ENCODE measurements at places on chromosomes 13 and 19.

- no peak for DNase-seq
These were observed 992.2 kb upstream of the MIR17HG start for GRCh38 chr13:90355162-90355751.

- DNase-seq: no peak
These were observed 552.1 kb downstream of the DCT start for GRCh38 chr13:93927431-93927830.

DNA sequence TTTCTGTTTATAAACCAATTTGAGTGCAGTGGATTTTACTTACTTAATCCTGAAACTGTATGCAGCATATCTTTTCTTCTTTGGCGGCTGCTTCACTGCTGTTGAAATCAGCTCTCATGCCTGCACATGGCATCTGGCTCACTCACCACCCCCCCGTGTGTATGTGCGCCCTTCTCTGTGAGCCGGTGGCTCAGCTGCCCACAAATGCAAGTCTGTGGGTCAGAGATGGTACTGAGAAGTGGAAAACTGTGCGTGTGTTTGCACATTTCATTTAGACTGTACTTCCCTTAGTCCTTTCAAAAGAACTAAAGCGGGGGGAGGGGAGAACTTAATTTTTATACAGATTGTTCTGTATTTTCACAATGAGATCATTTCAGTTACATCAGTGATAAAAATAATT is 307.6 kb downstream of the SHISA2 start:
- DNase-seq: no peak

GRCh38 chr13:77946522-77946921 is 27.9 kb upstream of the EDNRB start:
- no peak for DNase-seq

DNA sequence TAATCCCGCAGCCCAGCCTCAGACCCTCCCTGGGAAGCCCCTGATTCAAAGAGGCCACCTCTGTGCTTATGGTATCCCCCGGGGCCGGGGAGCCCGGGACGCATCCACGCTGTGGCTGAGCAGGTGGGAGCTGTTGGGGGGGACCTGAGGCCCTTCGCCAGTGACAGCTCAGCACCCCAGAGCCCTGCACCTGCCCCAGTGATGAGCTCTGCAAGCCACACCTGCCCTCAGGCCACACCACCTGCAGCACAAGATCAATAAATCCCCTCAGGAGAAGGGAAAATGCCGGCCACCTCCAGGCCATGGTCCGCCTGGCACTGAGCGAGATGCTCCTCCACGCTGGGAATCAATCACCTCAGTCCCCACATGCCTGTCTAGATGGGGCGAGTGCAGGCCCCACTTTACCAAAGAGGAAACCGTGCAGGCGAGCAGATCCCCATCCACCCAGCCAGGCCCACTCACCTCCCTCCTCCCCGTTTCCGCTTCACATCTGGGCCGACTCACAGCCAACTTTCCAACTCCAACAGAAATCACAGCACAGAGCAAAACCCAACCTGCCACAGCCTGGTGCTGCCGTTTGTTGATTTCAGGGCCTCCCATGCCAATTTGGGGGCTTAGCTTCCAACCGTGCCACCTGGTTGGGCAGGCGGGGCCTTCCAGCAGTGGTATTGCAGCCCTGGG is 12.8 kb downstream of the MOB3A start:
- peak; percentile 71 for DNase-seq

DNA sequence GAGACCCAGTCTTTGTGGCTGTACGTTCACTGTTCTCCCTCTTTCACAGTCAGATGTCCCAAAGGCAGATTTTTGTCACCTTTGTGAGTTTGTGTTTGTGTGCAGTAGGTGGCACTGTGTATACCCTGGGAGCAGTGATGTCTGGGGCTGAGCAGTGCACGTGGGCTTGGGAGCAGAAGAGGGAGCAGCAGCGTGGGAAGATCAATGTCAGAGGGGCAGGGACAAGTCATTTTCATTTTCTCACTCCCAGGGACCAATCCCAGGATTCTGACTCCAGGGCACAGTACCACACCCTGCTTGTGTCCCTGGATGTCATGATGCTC is 2.0 kb upstream of the PSG6 start:
- no peak for DNase-seq

DNA sequence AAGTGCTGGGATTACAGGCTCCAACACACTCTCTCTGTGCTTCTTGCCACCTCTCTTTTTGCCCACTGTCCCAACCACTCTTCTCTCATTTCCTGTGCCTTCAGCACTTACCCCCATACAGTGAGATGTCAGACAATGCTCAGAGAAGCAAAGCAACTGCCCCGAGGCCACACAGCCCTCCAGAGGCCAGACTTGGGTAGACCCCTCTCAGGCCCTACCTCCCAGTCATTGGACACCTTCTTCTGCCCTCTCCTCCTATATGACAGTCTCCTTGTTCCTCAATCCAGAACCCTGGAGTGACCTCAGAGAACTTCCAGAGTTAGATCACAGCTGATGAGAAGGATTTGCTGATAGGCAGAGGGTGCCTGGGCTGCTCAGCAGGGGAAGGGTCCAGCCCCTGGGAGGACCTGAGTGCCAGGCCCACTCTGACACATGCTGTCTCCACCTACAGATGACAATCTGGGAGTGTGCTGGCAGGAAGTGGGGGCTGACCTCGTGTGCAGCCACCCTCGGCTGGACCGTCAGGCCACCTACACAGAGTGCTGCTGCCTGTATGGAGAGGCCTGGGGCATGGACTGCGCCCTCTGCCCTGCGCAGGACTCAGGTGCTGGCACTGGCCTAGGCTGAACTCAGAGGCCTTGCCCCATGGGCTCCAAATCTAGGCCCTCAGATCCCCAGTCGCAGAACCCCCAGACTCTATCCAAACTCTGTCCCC is 24.4 kb downstream of the LTBP4 start:
- DNase-seq: no peak

GRCh38 chr19:34480491-34480890 is 1.1 kb upstream of the WTIP start:
- no peak for DNase-seq

GRCh38 chr19:30898353-30899103 is 450.7 kb downstream of the TSHZ3 start:
- no peak for DNase-seq

All from CD4-positive, alpha-beta T cell treated with Interleukin-15 for 4 hours (primary cell).